NCI-H1048 (cell line): ENCODE measurements at places on chromosomes 16 and 17.

- DNase-seq = no peak
Observed at GRCh38 chr17:37766971-37767370, 22.1 kb upstream of the HNF1B start.

- DNase-seq = no peak
Observed at GRCh38 chr17:237406-237955, 56.0 kb upstream of the DOC2B start.

- no peak for DNase-seq
Observed at GRCh38 chr16:875182-876040, 74.9 kb upstream of the GNG13 start.

- no peak for DNase-seq
Observed at GRCh38 chr17:2692781-2693135, 18.8 kb downstream of the CLUH start.

DNA sequence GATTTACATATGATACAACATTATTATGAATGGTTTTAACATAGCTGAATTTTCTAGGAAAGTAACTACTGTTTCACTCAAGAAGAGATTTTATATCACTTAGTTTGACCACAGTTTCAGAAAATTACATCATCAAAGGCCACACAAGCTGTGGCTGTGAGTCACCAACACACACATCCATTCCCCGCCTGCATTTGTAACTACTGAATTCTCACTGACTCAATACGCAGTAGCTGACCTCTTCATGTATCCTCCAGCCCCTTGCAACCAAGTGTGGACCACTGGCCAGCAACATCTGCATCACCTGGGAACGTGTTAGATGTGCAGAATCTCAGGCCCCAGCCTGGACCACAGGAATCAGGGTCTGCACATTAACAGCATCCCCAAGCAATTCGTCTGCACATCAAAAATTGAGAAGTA, 197.6 kb downstream of the XYLT1 start:
- DNase-seq = no peak

- no peak for DNase-seq
Observed at GRCh38 chr17:44502598-44503146, 534 bp downstream of the GPATCH8 start.

DNA sequence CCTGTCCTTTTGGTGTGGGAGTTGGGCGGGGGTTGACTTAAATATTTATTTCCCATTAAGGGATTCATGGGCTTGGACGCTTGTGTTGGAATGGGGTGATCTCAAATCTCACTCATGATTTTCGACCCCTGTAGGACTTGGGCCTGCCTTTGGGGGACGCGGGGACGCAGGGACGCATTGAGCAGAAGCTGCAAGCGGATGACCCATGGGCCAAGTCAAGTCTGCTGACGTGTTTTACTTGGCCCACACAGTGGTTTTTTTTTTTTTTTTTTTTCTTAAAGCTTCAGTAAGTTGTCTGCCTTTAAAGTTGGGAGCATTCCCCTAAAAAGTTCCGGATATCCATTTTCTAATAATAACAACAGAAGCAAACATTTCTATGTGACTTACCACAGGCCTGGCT, 28.9 kb downstream of the CMIP start:
- no peak for DNase-seq

DNA sequence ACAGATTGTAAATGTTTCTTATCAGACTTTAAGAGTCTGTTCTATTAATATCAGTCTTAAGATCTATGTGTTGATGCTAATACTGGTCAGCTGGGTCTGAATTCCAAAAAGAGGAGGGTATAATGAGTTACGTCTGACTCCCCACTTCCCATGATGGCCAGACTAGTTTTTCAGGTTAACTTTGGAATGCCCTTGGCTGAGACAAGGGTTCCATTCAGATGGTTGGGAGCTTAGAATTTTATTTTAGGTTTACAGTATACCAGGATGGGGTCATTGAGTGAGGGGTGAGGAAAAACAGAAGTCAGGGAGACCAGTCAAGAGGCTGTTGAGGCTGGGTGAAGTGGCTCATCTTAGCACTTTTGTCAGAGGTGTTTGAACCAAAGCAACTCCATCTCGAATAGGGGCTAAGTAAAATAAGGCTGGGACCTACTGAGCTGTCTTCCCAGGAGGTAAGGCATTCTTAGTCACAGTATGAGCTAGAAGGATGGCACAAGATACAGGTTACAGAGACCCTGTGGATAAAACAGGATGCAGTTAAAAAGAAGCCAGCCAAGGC, 2.9 kb upstream of the TMEM231 start:
- DNase-seq = no peak

- DNase-seq = no peak
Observed at GRCh38 chr16:79508294-79508693, 92.2 kb downstream of the MAF start.

DNA sequence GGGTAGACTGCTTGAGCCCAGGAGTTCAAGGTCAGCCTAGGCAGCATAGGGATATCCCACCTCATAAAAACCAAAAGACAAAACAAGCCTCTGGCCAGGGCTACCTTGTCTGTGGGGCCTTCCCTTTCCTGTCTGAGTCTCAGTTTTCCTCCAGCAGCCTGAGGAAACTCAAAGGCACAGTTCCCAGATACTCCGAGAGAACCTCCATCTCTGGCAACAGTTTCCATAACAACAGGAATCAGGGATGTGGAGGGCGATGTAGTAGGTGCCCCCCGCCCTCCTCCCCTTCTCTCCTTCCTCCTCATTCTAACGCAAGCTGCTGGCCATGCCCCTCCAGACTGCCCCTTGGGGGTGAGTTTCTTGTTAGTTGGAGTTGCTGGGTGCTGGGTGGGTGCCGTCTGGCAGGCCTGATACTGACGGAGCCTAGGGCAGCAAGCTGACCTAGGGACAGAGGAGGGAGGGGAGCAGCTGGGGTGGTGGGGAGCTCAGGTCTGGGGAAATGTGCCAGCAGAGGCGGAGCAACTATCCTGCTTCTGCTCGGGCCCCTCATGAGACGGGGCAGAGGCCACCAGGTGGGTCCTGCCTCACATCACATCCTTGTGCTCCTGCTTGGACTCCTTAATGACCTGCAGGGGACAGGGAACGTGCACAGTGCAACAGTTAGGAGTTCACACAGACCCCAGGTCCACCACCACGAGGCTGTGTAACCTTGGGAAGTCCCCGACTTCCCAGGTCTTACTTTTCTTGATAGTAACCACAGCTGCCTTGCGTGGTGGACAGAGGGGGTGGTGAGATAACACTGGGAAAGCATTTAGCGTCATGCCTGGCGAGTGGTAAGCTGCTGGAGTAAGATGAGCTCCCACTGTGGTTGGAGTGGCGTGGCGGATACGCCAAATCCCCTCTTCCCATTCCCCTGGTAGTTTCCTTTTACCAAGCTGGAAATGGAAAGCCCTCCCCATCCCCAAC, 7.8 kb upstream of the EFTUD2 start:
- DNase-seq = no peak

DNA sequence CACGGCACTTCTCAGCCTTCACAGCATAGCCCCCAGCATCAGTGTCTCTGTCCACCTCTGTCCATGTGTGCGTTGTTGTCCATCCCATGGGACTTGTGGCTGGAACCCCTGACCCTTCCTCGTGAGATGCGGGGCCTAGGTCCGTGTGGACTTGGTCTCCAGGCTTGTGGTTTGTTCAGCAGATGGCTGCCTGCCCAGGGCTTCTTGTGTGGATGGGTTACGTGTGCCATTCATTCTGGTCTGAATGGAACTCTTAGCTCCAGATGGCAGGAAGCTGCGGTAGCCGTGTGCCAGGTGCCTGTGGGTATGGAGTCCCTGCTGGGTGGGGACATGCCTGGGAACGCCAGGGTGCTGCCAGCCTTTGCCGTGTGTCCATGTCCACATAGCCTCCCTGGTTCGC, 31.7 kb upstream of the NUDT16L1 start:
- no peak for DNase-seq

GRCh38 chr17:7184647-7185046, 5.5 kb upstream of the ASGR1 start:
- DNase-seq = no peak

DNA sequence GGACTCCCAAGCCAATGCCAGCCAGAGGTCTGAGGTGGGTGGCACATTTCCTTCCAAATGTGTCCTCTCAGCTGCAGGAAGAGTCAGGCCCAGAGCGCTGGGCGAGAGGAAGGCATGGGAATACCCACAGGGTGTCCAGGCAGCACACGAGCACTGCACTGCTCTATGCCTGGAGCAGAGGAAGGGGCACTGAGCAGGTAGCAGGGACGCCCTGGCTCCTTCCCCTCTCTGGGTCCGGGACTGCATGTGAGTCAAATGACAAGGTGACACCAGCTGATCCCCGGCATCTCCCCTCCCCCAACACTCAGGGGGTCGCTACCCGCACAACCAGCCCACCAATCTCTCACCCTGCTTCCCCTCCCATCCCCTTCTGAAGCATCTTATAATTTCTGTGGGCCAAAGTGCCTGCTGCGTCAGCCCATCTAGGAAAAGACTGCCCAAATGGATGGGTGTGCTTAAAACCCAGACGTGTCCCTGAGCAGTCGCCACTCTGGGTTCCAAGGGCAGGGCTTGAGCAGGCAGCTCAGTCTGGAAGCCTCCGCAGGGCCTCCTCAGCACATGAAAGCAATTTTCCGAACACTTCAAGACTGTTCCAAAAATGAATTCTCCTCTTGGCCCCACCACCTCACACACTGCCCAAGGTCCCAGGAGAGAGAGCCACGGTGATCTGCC, 12.0 kb upstream of the BCAR1 start:
- no peak for DNase-seq

GRCh38 chr16:19883296-19883965, 1.2 kb downstream of the GPRC5B start:
- peak; percentile 55 for DNase-seq

GRCh38 chr17:82217530-82218204, 5.0 kb upstream of the CCDC57 start:
- no peak for DNase-seq

- no peak for DNase-seq
Observed at GRCh38 chr16:59295993-59296736, 562.0 kb upstream of the GOT2 start.

DNA sequence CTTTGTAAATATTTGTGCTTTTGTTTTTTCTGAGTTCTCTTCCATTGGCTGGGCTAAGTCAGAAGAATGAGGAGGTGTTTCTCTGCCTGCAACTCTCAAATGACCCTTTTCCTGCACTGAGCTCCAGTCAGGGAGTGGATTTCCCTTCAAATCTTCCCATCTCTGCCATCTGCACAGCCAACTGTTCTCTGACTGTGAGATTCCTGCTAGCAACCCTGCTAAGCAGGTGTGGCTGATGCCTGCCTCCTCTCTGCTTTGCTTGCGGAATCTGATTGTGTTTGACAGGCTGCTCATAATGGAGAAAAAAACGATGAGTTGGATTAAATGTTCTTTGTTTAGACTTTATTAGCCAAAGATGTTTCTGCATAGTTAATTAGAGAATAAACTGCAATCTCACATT, 519.8 kb downstream of the TMEM114 start:
- DNase-seq = no peak

DNA sequence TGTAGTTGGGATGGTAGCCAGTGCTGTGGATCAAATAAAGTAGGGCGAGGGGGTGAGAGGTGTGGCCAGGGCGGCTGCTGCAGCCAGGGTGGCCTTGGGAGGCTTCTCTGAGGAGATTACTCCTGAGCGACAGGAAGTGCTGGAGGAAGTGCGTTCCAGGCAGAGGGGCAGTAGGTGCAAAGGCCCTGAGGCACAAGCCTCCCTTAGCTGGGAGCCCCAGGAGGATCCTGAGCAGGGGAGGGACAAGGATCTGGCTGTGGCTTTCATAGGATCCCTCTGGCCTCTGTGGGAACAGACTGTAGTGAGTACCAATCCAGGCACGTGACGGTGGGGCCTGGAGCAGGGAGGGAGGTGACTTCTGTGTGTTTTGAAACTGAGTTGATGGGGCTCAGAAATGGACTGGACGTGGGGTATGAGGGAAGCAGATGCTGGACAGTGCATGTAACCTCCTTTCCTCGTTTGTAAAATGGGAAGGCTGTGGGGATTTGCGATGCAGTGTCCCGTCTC, 2.8 kb downstream of the LLGL1 start:
- no peak for DNase-seq

GRCh38 chr17:935485-935884, 44.1 kb downstream of the NXN start:
- no peak for DNase-seq

DNA sequence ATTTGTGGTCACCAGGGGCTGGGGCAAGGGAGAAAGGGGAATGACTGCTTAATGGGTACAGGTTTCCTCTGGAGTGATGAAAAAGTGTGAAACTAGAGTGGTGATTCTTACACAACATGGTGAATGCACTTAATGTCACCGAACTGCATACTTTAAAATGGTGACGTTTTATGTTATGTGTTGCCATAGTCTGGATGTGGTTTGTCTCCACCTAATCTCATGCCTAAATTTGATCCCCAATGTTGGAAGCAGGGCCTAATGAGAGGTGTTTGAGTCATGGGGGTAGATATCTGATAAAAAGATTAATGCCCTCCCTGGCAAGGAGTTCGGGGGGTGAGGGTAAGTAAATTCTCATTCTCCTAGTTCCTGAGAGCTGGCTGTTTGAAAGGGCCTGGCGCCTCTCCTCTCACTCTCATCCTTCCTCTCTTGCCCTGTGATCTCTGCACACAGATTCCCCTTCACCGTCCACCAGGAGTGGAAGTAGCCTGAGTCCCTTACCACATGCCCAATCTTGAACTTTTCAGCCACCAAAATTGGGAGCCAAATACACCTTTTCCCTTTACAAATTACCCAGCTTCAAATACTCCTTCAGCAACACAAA, 15.3 kb downstream of the XPO6 start:
- no peak for DNase-seq

- no peak for DNase-seq
Observed at GRCh38 chr17:42113293-42114069, 967 bp upstream of the DHX58 start.

DNA sequence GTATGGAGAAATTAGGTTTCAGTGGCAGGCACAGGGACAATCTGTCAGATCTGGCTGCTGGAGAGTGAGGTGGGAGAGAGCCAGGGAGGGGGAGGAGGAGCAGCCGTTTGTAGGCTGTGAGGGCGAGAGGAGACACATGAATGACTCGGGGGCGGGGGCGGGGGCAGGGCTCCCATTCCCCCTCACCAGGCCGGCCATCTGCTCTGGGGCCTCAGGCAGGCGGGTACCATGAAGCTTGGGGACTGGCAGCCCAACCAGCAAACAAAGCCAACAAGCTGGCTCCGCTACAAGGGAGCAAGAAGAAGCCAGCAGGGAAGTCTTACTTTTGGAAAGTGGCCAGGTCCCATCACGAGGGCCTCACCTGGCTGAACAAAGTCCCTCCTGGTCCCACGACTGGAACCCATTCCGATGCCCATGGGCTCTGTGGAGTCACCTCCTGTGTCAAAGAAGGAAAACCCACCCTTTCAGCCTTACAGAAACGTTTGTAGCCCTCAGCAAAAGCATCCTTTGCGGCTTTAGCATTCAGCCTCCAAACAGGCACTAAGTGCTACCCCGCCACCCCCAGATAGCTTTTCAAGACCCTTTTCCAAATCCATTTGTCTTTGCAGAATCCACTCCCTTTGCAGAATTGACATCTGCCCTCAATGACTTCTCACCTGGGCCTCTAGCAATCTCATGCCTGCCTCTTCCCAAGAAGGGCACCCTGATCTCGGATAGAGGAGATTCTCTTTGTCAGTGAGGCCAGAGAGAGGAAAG, 9.2 kb upstream of the SSTR2 start:
- DNase-seq = no peak
